GM23248 (cell line): ENCODE measurements at places on chromosomes 7 and 10. TPM values are rescaled to one million over a fixed set of nuclear protein-coding genes. Genes with fewer than 3 reads are reported as not detected.

Gene ELN
- 698 and 974 TPM in 2 replicates for total RNA-seq

DNA sequence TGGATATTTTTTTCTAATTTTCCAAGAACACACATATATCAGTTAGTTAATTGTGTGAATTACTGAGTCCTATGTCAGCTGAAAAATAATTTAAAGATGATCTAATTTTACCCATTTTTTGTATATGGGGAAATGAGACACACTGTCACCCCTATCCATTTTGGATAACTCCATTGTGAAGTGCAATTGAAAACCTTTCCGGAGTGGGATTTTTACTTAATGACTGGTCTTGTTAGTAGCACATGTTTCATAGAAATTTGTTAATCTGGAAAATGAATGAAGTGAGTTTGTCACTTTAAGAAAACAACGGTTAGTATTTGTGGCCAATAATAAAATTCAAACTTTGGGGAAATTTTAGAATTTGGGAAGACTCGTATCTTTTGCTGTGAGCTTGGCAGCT is 2.0 kb downstream of the GARS1 start:
- DNase-seq, result peak; percentile 66

DNA sequence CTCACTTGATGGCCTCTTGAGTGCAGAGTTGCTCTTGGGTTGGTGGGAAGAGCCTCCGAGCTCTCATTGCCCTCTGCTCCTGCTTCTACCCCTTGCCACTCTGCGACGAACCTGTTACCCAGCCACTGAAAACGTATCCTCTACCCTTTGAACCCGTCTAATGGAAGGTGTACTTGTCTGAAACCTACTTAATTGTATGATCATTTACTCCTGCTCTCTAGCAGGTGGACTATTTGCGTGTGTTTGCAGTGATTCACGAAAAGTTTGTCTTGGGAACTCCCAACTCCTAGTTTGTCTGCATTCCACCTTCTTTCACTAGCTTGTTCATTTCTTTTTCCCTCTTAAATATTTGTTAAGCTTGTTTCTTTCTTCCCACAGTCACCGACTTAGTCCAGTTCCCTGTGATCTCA is 503 bp downstream of the CROT start:
- DNase-seq, result peak; percentile 27

DNA sequence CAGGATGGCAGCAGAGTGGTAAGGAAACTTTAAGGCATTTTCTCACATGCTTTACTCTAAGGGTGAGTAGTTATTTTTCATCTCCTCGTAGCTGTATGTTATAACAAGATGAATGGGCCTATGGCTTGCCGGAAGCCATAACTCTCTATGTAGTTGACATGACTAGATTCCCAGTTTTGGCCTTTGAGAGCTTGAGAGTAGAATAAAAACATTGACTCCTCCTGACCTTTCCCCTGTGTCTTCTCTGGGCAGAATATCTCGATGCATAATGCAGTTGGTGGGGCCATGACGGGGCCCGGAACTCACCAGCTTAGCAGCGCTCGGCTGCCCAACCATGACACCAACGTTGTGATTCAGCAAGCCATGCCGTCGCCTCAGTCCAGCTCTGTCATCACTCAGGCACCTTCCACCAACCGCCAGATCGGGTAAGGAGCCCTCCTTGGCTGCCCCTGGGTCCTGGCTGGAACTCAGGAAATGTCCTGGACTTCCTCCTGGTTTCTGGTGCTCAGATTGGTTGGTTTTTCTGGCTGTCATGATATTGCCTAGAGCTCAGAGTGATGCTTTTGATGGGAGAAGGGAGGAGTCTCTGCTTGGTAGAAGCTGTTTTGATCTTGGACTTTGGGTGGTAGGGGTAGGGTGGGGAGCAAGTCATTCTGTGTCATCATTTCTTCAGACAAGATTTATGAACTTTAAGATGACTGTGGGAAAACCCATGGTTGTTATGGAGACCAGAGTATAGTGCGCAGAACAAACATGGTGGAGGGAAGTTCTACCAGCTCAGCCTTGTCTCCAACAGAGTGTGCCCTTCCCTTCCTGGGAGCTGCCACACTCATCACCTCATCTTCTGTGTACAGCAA is 158.0 kb downstream of the CREB5 start:
- DNase-seq, result no peak

DNA sequence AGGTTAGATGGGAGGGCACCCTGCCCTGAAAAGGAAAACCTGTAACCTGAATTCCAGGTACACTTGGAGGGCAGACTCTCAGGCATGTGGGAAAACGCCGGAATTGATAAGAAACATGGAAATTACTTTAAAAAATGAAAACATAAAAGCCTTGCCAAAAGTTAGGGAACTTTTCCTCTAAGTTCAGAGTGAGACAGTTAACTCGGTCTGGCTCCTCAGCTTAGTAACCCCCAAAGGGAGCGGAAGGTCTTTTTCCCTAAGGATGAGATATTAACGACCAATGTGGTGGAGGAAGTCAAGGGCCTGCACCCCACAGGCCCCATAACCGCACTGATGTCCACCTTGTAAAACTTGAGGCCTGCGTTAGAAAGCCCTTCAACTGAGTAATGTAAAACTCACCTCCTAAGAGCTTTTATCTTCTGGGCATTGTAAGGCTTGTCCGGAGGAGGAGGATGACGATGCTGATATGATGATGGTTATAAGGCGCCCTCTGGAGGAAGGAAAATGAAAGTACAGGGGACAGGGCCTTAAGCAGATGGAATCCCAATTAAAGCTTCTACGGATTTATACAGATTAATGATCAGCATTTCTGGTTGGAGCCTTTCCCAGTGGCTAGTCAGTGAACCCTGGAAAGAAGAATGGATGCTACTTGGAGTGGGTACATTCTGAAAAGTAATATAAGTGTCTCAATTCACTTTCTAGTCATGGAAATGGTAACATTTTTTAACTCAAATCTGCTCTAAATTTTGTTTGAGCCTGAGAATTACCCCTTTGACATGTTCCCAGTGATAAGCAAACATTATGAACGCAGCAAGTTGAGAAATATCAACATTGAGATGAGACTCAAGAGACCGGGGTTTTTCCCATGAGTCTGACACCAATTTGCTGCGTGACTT is 694 bp downstream of the COL1A2 start:
- peak; percentile 89 for DNase-seq

DNA sequence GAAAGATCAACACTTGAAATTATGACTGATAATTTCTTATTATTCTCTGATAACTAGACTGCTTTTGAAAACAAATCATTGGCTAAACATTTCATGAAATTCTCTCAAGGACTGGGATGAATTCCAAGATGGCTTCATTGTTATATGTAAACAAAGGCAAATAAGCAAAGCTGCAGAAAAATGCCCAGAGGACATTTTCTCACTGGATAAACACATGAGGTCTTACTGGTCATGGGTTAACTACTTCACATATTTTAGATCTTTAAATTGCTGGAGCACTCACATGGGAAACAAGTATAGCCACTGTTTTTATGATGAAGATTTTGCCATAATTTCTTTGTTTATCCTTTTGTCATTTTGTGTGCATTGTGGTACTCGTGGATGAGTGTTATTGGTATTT is 239.1 kb downstream of the PHF14 start:
- peak; percentile 10 for DNase-seq

GRCh38 chr10:85848756-85849155 is 517.8 kb downstream of the GRID1 start:
- no peak for DNase-seq
